ENCODE measurements at places on chromosomes 5 and 9.

- DNase-seq = no peak
Observed at GRCh38 chr9:20417373-20418080, 204.8 kb downstream of the MLLT3 start.

GRCh38 chr9:15612962-15613361, 60.1 kb downstream of the CCDC171 start:
- DNase-seq = no peak

- no peak for DNase-seq
Observed at GRCh38 chr5:180920710-180921109, 21.8 kb downstream of the BTNL8 start.

DNA sequence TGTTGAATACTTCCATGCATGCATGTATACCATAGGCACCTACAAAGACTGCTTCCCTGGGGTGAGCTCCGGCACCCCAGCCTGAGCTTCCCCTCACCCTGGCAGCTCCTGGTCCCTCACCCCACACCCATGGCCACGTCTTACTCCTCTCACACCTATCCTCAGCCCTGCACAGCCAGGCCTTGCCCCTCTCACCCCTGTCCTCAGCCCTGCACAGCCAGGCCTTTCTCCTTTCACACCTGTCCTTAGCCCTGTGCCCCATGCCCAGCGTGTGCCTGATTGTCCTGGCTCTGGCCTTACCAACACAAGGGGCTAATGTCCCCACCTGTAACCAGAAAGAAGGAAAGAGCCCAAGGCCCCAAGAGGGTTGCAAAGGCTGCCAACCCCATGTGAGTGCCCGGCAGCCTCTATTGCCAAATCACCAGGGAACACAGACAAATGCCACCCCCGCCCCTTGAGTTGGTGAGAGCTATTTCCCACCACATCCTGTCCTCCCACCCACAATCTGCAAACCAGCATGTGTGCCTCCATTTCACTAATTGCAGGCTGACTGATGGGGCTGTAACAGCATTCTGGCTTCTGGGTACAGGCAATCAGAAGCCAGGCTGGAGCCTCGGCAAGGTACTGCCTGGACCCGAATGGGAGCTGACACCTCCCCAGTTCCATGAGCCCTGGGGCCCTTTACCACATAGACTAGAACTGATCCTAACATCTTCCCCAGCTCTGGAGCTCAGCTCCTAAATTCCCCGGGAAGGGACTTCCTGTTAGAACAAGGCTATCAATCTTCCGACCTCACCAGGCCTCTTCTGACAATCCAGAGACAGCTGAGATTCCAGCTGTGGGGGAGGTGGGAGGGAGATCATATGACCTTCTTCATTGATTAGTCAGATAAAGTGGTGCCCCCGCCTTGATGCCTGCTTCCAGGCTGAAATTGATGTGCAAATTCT, 78.2 kb downstream of the FAM114A2 start:
- no peak for DNase-seq

GRCh38 chr5:78576376-78576775, 72.2 kb downstream of the LHFPL2 start:
- DNase-seq = no peak

DNA sequence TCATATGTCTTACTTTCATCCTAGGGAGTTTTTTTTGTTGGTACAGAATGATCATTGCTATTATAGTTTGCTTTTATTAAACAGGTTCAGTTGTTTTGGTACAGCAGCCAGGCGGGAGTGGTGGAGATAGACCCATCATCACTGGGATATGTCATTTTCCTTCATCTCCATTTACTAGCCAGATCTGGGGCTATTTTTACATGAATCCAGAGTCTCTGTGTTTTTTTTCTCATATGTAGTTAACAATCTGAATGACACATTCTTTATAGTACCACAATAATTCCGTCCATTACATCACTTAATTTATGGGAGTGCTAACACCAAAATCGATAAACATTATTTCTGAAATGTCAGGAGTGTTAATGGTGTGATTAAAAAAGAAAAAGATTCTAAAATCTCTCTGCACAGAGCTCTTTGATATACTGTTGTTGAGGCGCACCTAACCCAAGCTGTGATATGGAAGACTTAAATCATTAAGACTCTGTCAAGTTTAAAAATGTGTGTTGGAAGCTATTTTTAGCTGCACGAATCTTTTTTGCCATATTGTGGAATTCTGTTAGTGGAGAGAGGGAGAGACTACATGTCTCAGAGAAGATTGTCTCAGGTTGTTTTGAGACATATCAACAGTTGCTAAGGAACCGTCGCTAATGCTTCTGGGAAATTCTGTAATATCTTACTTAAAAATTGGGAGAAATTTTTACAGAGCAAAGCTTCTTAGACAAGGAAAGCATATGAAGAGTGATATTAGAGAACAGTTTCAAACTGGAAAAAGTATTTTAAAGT, 59.6 kb downstream of the RPS23 start:
- no peak for DNase-seq

- no peak for DNase-seq
Observed at GRCh38 chr5:10272053-10272874, 22.2 kb downstream of the CCT5 start.
